ENCODE measurements at places on chromosomes 4 and X.

GRCh38 chrX:16807976-16808542 lies 21.8 kb downstream of the TXLNG start:
- peak; percentile 84 for DNase-seq

- DNase-seq: peak; percentile 43
These were observed 16.6 kb downstream of the DCK start for GRCh38 chr4:71009890-71010588.

DNA sequence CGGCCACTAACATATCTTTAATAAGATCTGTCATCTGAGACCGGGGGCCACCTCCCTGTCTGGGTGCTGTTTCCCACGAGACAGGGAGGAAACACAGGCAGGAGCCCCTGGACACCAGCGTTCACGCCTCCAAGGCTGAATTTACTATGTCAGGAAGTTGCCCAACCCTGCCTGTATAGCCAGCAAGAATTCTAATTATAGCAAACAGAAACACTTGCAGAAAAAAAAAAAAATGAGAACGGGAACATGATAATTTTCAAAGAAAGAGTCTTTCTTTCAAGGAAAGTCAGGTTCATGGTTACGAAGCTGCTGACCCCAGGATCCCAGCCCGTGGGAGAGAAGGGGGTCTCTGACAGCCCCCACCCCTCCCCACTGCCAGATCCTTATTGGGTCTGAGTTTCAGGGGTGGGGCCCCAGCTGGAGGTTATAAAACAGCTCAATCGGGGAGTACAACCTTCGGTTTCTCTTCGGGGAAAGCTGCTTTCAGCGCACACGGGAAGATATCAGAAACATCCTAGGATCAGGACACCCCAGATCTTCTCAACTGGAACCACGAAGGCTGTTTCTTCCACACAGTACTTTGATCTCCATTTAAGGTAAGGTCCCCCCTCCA lies at the start of gene IL3RA:
IL3RA (plus strand) TSS at position 455 of the 613 bp plus-strand sequence. CDS start 4,981 bp downstream, outside the sequence.
- DNase-seq: no peak

DNA sequence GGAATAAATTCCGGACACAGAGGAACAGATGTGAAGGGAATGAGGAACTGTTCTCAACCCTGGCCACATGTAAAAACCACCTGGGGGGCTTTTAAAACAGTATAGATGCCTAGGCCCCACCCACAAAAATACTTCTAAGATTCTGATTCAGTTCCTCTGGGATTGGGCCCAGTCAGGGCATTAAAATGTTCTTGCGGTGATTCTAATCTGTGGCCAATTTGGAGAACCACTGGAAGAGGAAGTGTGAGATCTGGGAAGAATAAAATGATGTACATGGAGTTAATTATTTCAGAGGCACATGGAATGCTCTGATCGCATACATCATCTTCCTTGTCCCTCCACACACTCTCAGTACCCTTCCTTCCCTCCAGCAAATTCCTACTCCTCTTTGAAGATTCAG lies 192.2 kb downstream of the APBB2 start:
- DNase-seq: peak; percentile 56

- DNase-seq: peak; percentile 70
These were observed 2.7 kb downstream of the SLC38A5 start for GRCh38 chrX:48467281-48467761.

DNA sequence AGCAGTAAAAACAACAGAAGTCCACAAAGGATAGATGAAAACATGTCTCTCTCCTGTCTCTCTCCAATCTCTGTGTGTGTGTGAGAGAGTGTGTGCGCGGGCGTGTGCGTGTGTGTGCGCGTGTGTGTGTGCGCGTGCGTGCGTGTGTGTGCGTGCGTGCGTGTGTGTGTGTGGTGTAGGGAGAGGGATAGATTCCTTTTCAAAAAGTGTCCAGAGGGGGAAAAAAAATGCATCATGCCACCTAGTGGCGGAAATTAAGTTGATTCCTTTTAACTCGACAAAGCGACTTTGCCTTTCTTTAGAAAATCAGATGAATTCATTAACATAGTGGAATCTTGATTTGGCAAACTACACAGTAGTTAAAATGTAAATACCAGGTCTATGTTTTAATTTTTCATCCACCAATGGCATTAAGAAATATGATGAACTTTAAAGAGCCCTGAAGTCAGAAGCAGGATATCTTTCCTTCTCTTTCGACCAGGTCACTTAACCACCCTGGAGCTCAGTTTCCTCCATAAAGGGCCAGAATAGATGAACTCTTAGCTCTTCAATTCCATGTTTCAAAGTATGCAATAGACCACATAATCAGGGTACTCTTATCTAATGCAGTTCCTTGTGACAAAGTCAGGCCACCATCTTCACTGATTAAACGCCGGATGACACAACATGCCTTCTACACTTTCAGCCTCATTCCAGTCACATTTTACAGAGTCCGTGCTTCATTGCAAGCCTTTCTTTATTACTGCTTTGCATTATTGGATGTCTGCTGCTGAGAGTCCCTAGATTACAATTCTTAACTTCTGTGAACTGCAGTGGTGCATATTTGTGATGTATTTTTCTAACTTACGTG lies 162.8 kb downstream of the FBXO8 start:
- peak; percentile 71 for DNase-seq

- DNase-seq: no peak
These were observed 3.4 kb upstream of the FAM3A start for GRCh38 chrX:154519389-154519788.

DNA sequence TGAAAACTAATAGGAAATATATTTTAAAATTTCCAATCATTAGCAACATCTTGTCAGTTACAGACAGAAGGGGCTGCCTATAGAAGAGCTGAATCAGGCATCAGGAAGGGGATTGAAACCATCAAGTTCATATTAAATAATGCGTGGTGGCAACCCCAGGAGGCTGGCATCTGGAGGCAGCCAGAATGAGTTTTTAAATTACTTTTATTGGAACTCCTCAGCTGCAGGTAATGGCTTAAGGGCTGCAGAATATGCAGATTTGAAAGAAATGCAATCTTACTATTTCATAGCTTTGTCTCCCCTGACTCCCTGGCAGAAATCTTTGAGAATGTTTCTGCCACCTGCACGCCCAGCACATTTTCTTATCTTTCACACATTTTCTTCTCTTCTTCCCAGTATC lies 711.6 kb downstream of the PCDH19 start:
- no peak for DNase-seq

DNA sequence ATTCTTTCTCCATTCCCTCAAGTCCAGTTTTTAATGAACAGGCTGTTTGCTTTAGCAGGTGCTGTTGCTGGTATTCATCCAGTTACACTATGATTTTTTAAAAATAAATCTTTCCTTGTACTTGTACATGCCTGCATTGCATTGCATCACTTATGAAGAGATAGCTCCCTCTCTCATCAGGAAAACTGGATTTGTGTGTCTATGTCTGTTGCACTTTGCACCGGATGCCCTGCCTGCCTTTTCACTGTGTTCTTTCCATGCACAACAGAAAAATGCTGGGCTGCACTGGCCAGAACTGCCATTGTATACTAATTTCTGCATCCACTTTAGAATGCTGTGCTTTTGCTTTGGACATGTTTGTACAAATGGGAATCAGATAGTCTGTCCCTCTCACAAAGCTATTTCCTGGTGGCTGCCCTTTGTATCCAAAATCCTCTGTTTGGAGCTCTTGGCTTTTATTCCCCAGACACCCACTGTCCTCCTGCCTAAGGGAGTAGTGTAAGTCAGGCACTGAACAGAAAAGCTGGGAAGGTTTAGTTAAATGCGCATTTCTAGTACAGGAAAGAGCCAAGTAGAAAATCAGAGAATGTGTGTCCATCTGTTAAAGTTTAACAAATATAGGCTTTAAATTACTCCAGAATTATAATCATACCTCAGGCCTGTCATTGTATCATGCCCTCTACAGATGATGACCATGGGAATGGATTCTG lies 119.1 kb downstream of the MBNL3 start:
- DNase-seq: no peak

GRCh38 chr4:74414149-74414809 lies 30.7 kb upstream of the AREG start:
- no peak for DNase-seq

DNA sequence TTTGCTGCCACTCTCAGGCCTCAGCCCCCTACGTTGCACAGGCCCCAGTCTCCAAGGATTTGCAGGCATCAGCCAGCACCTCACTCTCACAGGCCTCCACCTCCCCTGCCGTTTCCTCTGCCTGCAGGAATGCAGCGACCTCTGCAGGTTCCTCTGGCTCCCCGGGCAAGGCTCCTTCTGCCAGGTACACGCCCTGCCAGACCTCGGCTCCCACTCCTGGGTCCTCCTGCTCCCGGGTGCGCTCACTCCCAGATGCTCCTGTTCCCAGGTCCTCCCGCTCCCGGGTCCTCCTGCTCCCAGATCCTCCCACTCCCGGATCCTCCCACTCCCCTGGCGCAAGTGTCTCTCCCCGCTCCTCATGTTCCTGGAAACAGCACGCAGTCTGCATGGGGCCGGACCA lies 144.4 kb upstream of the RADX start:
- no peak for DNase-seq

DNA sequence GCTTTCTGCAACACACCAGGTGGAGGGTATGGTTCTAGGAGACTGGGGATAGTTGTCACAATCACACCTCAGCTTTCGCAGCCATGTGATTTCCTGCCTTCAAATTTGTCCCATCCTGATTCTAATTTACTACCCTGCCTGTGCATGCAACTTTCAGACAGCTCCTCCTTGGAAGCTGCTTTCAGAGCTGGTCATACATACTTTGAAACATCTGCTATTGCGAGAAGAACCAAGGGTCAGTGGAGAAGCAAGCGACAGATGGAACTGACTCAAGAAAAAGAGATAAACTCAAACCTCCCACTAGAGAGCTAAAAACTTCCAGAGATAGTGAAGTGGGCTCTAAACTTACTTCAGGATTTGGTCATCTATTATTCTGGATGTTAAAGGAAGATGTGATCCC lies 381.7 kb upstream of the FGF13 start:
- peak; percentile 10 for DNase-seq

GRCh38 chr4:75630937-75631329 lies 605 bp upstream of the CDKL2 start:
- DNase-seq: no peak

- DNase-seq: no peak
These were observed 9.0 kb downstream of the MPC1L start for GRCh38 chrX:40632199-40632598.

DNA sequence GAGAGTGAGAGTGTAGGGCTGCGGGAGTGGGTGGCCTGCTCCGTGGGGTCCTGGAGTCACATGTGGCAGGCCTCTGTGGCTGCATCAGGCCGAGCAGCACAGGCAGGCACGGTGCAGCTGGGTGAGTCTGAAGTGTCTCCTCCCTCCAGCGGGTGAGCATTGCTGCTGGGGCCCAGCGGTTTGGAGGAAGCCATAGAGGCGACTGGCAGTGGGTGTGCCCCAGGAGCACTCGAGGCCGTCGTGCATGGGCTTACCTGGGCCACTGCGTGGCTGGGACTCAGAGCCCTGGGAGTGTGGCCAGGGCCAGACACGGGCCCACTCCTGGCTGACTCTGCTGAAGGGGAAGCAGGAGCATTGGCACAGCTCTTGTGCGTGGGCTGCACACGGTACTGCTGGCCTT lies 10.6 kb downstream of the ZNF185 start:
- DNase-seq: no peak

DNA sequence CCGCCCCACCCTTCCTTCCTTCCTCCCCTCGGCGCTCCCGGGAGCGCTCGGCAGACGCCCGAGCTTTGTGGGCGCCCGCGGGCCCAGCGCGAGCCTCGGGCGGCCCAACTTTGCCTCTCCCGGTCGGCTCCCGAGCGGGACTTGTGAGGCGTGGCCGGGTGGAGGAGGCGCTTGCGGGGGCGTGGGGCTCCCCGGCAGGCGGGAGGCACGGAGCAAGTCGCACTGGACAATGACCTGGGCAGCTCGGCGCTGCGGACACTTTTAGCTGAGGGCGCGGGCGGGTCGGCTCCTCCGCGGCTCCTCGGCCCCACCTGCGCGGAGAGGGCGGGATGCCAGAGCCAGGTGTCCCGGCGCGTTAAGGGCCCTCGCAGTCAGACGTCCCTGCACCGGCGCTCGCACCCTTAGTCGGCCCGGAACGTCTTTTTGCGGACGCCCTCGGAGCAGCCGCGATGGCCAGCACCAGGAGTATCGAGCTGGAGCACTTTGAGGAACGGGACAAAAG lies 385 bp downstream of the DCLK2 start:
- DNase-seq: peak; percentile 50

GRCh38 chr4:74368596-74368995 lies 3.7 kb downstream of the EREG start:
- no peak for DNase-seq

- DNase-seq: no peak
These were observed 34.7 kb downstream of the ERVMER34-1 start for GRCh38 chr4:52716364-52717151.

- peak; percentile 31 for DNase-seq
These were observed 20.1 kb downstream of the GPR143 start for GRCh38 chrX:9745417-9746115.

Data from fibroblast of lung (primary cell).